Left kidney (tissue), 8 donors: ENCODE measurements at places on chromosomes 3 and 15.

- no peak for DNase-seq
Measured at GRCh38 chr3:120689395-120689794, 7.4 kb upstream of the HGD start.

DNA sequence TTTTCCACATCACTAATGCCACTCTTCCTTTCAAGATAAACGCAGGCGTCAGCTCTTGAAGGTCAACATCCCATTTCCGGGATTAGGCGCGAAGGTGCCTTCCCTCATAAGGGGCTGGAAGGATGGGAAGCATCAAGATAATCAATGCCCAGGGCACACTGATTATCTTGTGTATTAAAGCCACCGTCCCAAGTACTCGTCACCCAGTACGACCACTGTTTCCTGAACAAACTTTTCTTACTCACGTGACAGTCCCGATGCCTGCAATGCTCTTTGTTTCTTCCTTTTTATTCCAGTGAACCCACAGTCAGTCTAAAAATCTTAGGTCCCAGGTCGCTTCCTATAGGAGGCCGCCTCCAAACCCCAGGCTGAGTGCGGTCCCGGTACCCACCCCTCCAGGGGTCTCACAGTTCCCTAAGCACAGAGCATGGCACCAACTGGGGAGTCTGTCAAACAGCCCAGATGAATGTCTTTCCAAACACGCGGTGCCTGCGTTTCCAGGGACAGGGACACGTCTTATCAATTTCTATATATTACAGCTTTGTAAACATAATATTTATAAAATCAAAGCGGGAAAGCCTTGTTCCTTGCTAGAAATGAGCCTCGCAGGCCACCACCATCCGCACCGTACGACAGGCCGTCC is 589 bp downstream of the ANAPC13 start:
- peak; percentile 44 for DNase-seq

DNA sequence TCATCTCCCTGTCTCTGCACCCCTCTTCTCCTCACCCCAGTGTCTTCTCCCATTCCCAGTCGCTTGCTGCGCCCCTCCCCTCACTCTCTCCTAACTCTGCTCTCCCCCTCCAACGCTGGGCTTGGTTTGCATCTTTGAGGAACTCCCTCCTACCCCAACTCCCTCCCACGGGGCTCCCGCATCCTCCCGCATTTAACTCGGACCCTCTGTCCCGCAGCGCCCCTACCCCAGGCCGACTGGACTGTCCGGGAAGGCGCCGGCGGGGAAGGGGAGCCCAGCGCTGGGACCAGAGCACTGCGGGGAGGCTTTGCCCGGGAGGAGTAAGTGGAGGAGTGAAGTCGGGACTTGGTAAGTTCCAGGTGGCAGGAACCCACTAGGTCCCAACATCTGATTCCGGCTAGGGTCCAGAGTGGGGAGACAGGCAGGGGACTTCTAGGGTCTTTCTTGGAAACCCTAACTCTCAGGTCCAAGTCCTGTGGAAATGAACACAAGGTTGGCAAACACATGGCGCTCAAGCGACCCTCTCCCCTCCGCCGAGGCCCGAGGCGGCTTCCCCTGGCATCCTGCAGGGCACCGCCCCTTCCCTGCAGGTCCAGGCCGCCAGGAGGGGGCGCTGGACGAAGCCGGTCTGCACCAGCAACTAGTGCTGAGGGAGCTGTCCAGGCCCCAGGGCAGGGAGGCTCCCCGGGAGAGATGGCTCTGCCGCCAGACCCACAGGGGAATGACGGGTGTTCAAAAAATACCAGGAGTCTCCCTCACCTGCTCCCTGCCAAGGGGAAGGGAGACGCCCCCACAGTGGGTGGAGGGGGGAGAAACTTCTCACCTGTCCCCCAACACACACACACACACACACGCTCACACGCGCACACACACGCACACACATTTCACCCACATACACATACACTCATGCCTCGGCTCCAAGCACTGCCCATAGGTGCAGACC is 53.2 kb downstream of the LHFPL4 start:
- peak; percentile 49 for DNase-seq

DNA sequence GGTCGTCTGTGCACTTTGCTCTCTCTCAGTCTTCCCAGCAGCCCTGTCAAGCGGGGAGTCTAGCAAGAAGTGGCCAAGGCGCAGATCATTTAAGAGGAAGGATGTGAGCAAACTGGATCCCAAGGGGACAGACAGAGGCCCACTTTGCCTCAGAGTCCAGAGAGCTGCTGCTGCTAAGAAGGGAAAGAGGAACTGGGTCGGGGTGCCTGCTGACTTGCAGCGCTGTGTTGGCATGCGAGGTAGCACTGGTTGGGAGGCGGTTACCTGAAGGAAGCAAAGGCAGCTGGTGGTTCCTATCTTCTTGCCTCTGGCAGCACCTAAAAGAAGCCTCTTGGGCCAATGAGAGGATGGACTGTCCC is 28.1 kb downstream of the SMAD3 start:
- DNase-seq: no peak

DNA sequence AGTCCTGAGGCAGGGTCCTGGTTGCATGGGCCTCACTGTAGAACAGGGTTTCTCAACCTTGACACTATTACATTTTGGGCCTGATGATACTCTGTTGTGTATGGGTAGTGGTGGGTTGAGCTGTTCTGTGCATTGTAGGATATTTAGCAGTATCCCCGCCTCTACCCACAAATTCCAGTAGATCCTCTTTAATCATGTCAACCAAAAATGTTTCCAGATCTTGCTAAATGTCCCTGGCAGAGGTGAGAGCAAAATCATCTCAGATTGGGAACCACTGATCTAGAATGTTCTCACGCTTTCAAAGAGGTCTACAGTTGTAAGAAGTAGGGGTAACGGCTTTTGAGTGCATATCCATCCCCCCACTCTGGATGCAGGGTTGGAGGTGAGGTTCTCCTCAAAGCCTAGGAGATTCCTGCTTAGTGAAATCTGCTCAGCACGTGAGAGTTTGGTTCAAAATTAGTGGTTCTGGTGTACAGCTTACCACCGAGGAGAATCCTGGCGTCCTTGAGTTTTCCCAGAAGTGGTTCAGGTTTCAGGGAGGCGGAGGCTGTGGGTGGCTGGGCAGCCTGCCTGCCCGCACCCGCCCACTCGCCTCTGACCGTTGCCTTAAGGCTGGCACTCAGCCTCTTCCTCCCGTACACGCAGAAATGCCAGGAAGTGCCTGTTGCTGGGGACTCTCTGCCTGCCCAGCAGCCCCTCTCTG is 5.3 kb downstream of the ACVR2B start:
- DNase-seq: peak; percentile 46
